ENCODE measurements at places on chromosomes 7 and 10.

DNA sequence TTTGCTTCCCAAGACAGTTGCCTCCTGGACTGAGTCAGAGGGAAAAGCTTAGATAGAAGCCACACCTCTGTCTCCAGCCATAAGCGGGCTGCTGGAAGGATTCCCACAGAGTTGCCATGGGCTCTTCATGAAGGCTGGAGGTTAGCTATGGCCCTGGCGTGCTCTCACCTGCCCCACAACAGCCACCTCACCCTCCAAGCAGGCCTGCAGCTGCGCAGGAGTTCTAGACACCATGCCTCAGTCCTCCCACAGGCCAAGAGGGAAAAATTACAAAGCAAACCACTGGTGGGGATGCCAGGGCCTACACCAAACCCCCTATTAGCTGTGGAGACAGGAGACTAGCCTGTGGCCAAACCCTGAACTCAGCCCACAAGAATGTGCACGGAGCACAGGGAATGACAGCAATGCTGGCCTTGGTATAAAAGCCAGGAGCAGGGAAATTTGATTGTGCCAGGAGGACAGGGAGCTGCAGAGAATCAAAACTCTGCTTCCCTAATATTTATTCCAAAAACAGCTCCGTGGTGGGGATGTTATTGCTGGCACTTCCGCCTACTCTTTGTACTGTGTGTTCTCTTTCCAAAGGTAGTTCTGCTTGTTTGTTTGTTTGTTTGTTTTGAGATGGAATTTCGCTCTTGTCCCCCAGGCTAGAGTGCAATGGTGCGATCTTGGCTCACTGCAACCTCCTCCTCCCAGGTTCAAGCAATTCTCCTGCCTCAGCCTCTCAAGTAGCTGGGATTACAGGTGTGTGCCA is 60.3 kb upstream of the STK17A start:
- no peak for DNase-seq

- no peak for DNase-seq
These were observed 28.2 kb upstream of the ADGRA1 start for GRCh38 chr10:133059571-133059970.

DNA sequence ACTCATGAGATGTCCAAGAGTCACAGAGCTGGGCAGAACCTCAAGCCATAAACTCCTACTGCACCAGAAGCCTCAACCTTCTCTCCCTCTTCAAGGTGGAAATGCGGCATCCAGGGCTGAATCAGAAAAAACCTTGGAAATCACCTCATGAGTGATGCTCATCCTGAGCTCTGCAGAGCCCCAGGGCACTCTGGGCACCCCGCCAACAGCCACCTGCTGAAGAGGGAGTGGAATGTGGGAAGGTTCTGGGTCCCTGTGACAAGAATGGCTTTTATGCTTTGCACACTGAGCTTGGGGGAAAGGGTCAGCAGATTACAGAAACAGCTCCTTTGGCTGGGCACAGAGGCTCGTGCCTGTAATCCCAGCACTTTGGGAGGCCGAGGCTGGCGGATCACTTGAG is 18.8 kb downstream of the NUDT1 start:
- no peak for DNase-seq

- no peak for DNase-seq
These were observed 11.4 kb upstream of the MRPS16 start for GRCh38 chr10:73263693-73264347.

GRCh38 chr7:139487366-139488080 is 4.0 kb upstream of the KLRG2 start:
- no peak for DNase-seq

DNA sequence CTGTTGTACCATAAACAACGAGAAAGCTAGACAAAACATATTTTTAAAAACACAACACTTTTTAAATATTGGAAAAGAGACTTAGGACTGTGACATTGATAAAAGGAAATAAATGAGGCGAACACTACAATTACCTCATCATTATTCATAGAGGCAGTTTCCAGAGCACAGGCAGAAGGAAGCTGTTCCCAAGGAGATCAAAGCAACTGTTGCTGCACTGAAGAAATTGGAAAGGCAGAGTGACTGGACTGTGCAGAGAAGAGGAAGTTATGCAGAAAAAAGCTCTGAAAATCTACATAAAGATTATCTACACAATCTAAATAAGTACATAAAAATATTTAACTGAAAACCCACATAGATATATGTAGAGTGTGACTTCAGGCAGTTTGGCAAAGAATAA is 32.8 kb downstream of the MYO3A start:
- no peak for DNase-seq

DNA sequence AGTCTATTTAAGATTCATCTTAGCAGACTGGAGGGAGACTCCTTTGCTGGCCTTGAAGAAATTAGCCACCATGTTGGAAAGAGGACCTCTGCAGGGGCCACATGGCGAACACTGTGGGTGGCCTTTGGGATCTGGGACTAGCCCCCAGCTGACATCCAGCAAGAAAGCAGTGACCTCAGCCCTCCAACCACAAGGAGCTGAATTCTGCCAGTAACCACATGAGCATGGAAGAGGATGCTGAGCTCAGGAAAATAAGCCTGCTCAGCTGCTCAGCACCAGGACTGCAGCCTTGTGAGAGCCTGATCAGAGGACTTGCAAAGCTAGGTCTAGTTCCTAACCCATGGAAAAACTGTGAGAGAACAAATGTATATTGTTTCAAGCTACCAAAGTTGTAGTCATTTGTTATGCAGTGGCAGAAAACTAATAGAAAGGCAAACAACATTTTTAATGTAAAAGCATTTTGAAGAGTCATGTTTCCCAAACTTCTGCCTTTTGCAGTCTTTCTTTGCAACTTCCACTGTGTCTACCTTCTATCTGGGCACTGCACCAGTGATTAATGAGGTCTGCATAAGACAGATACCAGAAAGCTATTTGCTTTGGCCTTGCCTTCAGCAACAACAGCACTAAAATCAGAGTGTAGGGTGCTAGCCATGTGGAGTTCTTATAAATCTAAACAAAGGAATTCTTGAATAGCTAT is 183.7 kb downstream of the FGFR2 start:
- no peak for DNase-seq

DNA sequence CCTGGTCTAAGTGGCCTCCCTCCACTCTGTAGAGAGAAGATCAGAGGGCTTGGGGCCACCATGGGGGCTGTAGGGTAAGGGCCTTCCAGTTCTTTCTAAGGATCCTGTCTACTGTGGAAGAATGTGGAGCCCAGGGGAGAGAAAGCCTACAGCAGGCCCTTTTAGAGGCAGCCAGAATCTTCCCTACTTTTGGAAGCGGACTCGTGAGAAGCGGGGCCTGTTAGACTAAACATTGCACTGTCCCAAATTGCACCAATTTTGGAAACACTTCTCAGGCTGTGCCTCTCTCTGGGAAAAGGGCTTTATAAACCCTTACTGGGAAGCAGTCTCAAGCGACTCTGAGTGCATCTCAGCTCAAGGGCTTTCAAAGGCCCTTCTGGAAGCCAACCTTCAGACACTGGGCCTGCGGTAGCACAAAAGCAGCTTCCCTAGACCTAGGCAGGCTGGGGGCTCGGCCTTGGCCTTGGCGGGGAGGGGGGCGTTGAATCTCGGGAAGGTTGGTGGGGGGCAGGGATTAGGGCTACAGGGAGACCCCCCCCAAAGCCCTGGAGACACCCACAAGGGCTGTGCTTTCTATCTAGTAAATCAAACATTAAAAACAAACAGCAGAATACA is 298.1 kb downstream of the GFRA1 start:
- DNase-seq = no peak

GRCh38 chr10:110615057-110615747 is 28.9 kb upstream of the RBM20 start:
- DNase-seq = no peak

- DNase-seq = no peak
These were observed 101.5 kb upstream of the EGR2 start for GRCh38 chr10:62917475-62918238.

DNA sequence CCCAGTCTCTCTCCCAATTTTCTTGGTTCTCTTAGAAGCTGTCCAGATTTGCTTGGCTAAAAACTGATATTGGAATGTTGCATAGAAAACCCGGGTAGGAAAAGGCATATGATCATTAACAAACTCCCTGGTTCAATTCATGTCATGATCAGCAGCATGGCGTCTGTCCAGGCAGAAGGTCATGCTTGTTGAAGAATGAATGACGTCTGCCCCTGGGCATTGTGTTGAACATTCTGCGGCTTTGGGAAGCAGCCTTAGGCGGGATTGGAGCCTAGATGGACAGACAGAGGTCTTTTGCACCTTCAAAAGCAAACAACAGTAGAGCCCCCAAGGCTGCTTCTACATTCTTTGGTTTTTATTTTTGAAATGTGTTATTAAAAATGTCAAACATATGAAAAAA is 7.7 kb upstream of the MINDY3 start:
- no peak for DNase-seq

GRCh38 chr7:20388084-20388483 is 57.4 kb downstream of the ITGB8 start:
- no peak for DNase-seq

GRCh38 chr10:33157103-33157502 is 177.4 kb downstream of the NRP1 start:
- DNase-seq = no peak

- DNase-seq = peak; percentile 69
These were observed 340.3 kb upstream of the PRKCQ start for GRCh38 chr10:6920072-6921019.

GRCh38 chr10:67695555-67695954 is 440 bp downstream of the CTNNA3 start:
- DNase-seq = no peak

DNA sequence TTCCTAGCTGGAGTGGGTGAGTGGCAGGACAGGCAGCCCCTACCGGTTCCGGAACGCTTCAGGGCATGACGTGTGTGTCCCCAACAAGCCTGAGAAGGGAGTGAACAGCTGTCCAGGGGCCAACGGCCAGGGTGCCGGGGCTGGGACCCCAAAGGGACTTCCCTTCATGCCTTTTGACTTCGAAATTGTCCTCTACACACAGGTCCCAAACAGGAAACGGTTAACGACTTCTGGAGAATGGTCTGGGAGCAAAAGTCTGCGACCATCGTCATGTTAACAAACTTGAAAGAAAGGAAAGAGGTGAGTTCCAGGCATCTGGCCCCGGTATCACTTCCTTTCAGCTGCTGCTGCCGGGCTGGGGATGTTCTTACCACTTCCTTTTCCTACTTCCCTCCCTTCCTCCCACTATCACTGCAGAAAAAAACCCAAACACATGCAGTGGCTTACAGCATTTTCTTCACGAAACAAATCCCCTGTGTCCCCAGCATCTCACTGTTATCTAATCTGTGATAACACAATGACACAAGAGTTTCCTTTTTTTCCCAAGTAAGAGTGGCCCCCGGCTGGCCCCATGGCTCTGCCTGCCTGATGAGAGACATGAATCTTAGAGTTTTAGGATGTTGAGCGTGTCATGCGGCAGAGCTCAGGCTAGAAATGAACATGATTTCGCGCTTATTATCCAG is 63.2 kb downstream of the MKI67 start:
- DNase-seq = peak; percentile 42

DNA sequence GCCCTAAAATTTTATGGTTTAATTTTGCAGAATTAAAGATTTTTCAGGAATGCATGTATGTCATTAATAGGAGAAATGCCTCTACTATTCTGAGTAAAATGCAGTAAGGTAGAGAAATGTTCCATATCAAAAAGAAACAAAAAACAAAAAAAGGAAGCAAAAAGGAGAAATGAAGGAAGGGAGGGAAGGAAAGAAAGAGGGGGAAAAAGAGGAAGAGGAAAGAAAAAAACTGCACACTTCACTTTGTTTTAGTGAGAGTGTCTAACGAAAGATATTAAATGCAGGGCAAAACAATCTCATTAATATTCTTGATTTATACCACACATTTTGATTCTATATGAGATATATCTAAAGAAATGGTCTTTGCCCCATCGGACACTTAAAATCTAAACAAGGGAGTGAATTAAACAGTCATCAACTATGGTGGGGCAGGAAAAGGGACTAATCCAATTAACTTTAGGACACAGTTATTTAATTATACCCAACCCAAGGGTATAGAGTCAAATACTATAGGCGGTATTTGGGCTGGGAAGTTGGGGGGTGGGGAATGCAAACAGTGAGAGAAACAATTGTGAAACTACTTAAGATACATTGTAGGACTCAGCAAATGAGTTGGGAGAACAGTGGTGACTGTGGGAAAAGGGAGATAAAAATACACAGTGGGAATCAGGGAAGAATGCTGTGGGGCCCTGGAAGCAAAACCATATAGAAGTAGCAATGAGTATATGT is 27.0 kb downstream of the IMMP2L start:
- no peak for DNase-seq

DNA sequence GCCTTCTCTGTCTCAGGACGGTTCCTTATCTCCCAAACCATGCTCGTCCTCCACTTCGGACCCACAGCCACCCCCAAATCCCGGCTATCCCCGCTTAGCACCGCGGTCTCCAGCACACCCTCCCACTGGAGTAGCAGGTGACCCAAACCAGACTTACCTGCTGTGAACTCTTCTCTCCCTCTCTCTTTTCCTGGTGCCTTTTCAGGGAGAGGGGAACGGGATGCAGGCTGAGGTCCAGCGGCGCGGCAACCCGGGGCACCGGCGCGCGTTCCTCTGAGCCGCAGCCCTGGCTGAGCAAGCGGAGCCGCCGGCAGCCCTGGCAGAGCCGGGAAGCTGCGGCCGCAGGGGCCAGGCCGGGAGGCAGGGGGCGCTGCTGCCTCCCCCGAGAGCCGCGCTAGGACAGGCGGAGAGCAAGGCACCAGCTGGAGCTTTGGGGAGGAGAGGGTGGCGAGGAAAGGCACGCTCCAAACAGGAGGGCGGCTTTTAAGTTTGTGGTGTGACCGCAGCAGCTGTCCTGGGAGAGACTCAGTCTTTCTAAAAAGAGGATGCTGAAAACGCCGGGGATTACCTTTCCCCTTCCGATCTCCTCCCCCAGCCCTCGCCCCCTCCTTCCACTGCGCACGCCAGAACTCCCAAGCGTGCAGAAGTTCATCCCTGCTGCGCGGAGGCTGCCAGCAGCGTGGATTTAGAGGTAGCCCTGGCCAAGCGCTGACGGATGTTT is at the start of gene SEMA3D:
Gene SEMA3D (minus strand): TSS at position 536 of the 721 bp plus-strand sequence. CDS start 65,165 bp downstream, outside the sequence.
- DNase-seq = no peak

- DNase-seq = no peak
These were observed 103.9 kb upstream of the RET start for GRCh38 chr10:42972946-42973345.

DNA sequence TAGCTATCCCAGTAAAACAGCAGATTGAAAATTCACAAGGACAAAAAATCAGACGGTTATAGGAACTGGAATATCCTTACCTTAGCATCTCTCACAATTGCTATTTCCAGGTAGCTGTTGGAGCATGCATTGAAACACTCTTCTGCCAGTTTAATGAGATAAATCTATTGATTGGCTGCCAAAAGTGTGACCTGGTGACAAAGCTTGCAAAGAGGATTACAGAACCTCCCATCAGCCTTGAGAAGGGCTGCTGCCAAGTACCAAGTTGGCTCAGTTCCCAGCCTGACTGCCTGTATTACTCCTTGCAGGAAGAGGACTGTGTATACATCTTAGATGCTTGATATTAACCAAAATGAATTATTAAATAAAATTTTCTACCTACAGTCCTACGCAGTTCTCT is 5.1 kb downstream of the PRLHR start:
- DNase-seq = no peak

GRCh38 chr10:124385627-124386185 is 33.0 kb downstream of the OAT start:
- no peak for DNase-seq

DNA sequence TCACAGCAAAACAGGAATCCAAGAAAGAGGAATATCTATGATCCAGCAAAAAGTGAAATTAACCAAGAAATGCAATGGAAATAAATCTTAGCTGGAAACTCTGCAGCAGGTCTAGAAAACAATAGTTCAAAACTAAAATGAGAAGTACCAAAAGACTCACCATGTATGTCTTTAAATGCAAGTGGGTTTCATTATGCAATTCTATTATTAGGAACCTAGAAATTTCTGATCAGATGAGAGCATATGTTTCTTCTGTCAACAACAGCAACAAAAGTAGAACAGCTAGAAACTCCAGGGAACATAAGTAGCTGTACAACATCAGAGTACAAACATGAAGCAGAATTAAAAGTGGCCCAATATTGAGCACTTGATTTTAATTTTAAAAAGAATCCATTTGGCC is 304.0 kb downstream of the ARHGAP12 start:
- DNase-seq = no peak
